T-helper 17 cell (primary cell): ENCODE measurements at places on chromosomes 6 and 20.

DNA sequence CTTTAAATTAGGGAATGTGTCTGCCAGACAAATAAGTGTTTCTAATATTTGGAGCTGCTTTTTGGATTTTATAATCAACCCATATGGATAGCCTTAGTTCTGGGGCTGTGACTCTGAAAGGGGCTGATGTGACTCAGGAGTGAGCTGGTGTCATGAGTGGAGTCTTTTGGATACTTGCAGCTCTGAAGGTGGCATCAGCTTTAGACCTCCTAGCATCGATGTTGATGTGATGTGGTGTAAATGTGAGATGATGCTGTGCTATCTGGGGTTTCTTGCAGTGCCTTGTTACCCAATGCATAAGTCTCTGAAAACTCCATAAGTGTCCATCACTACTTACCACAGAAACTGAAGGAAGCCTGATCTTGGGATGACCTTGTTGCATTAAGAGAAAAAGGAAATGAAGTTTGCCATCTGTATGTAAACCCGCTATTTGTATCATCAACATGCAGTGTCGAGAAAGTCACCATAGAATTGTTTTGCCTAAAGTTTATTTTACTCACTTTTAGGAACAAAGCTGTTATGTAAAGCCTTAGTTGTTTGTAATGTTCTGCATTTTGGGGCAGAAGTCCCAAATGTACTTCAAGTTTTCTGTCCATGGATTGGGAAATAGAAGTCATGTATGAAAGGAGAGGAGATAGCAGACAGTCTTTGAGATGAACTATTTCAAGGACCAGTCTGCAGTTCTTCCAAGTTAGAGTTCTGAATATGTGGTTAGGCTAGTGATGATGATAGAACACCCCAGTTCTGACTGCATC lies 8.0 kb downstream of the FOXO3 start:
- DNase-seq: no peak

- no peak for DNase-seq
Measured at GRCh38 chr6:107154131-107154800, 39.0 kb upstream of the BEND3 start.

DNA sequence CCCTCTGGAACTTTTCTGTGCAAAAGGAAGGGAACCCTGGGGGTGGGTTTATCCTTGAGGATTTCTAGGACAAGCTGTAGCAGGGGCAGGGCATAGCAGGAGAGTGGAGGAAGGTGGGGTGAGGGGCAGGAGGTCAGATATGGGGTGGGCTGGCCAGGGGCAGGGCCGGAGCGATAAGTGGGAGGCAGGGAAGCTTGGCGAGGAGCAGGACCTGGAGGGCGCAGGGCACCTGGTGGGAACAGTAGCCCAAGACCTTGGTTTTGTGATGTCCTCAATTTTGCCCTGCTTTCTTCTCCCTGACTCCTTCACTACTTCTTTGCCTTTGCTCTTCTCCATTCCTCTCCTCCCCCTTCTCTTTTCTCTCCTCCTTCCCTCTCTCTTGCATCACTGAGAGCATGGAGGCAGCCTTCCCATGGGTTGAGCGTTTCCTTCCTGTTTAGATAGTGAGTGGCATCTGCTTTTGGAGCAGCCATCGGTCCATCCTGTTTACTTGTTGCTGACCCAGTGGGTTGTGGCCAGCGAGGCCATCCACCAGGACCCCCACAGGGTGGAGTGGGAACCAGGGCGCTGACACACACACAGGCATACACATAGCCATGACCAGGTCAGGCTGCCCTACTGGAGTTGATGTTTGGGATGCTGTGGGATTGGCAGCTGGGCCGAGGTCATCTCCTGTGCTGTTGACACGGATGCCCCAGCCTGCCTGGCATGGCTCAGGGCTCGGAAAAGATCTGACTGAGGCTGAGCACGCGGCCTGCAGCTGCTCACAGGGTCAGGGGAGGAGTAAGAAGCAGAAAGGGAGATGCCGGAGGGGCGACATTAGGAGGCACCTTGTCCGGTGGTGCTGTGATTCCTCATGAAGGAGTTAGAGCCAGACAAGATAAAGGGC lies 121.0 kb upstream of the RNF24 start:
- DNase-seq: no peak

DNA sequence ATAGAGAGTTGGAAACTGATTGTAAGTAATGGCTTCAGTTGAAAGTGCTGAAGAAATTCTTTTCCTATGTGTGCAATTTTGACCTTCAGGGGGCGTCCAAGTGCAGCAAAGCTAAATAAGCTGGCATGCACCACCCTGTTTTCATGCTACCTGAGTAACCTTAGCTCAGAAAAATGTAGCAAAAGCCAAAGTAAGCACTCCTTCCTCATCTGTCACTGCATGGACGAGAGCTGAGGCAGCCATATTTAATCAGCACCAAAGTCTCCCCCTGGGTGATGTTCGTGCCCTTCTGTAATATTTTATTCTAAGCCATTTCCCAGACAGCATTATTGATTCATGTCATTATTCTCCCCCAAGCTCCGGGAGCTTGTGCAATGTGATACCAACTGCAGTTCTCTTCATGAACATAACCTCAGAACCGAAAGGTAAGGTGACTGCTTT lies 123.1 kb downstream of the RPS12 start:
- DNase-seq: no peak

DNA sequence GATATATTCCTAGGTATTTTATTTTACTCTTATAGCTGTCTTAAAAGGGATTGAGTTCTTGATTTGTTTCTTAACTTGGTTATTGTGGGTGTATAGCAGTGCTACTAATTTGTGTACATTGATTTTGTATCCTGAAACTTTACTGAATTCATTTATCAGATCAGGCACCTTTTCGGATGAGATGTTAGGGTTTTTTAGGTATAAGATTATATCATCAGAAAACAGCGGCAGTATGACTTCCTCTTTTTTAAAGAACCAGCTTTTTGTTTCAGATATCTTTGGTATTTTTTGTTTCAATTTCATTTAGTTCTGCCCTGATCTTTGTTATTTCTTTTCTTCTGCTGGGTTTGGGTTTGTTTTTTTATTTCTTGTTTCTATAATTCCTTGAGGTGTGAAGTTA lies 382.4 kb upstream of the ADGRB3 start:
- no peak for DNase-seq

DNA sequence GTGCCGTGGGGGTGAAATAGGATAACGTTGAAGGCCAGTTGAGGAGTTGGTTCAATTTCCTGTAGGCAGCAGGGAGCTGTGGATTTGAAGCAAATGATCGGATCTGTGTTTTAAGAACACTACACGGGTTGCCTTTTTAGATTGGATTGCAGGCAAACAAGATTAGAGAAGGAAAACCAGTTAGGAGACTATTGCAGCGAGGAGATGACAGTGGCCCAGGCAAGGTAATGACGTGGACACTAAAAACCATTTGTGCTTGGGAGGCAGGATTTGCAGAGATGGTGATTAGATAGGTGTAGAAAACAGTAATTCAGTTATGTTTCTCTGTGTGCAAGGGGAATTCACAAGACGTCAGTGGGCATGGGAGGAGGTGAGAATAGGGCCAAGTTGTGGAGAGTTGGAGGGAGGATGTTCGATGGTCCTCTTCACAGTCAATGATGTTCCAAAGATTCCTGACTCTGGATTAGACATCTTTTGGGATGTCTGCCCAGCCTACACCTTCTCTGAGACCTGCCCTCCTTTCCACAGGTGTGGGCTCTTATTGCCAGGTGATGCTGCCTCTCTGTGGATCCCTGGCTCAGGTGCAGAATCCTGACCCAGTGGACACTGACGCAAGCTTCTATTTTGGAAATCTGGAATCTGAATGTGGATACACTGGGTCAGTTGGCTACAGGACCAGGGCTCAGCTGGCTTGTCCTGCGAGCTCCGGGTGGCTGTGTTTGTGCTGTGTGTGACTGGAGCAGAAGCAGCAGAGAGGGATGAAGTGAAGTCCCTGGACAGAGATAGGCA lies 54.2 kb downstream of the TFAP2C start:
- DNase-seq: no peak

DNA sequence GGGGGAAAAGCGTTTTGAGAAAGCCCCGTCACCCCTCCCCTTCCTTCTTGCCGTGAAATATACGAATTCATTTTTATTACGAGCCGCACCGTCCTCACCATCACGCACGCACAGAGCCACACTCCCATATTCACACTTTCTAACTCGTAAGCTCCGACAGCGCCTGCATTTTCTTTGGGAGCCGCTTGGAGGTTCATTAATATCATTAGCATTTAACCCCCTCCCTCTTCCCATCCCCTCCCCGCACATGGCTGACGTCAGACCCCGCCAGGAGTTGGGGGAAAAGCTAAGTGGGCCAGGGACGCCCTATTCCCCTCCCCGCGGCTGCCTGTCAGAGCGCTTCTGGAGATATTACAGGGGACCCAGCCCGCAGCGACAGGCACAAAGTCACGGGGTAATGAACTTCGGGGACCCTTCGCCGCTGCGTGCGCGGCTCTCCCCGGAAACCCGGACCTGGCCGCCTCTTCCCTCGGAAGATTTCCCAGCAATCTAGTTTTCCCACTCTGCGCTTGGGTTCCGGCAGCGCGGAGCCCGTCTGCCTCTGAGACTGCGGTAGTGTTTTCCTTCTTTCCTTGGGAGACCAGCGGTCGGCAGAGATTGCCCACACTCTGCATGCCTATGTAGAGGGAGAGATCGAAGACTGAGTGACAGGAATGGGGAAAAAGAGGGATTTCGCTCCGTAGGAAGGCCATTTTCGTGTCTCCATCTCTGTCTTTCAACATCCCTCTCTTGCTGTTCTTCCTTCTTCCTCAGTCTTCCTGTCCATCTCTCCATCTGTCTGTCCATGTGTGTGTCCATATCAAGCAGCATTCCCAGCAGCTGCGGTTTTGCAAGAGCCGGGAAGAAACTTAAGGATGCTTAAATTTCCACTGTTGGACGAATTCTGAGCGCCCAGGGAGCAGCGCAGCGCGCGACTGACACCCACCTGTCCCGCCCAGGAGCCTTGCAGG lies at the start of gene NR2E1:
Gene NR2E1 (plus strand): TSS at position 309 of the 950 bp plus-strand sequence. CDS start 744 bp downstream, outside the sequence.
- DNase-seq: no peak

GRCh38 chr20:43923917-43924316 lies 9.3 kb downstream of the TOX2 start:
- DNase-seq: no peak

- no peak for DNase-seq
Measured at GRCh38 chr6:19866985-19867627, 29.9 kb downstream of the ID4 start.

GRCh38 chr6:42720739-42721138 lies 1.7 kb downstream of the PRPH2 start:
- DNase-seq: no peak

- no peak for DNase-seq
Measured at GRCh38 chr6:162140251-162140852, 587.2 kb downstream of the PRKN start.
